ENCODE measurements at places on chromosomes 6 and 20. TPM values are rescaled to one million over a fixed set of nuclear protein-coding genes. Genes with fewer than 3 reads are reported as not detected.

SLC18B1 gene
- polyA plus RNA-seq = 13.9 TPM

LY6G5C gene
- polyA plus RNA-seq = 3.2 TPM

DNA sequence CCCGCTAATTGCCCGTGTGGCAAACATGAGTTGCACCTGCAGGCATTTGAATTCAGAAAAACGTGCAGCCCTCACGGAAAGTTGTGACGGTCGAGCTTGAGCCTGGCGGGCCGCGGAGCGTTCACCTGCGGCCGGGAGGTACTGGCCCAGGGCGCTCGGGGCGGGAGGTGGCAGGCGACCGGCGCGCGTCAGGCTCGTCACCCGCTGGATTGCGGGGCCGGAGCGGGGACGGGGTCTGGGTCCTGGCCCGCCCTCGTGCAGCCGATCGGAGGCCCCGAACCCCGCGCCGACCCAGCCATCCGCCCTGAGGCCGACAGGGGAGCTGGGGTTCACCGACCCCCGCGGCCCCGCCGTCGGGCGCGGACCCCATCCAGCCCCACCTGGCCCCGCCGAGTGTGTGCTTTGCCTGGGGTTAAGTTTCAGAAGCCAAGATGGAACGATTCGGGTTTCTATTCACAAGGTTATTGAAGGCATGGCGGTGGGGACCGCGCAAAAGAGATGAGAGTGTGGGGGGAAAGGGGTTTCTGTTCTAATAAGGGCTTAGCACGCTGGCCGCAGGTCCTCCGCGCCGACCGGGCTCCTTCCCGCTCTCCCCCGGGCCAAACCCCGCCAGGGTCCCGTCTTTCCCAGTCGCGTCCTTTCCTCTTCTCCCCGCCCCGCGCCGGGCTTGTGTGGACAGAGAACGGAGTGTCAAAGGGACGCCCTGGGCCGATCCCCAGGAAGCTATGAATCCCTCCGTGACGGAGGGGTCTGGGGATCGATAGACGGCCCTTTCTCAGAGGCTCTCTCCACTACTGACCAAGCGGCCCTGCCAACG, 1.6 kb upstream of the HEY2 start:
- no peaks in the 10 kb centered on the region for H3K36me3 ChIP-seq
- H3K4me1 ChIP-seq = no peaks in the 10 kb centered on the region
- no peaks in the 10 kb centered on the region for H3K27me3 ChIP-seq

- H3K4me3 ChIP-seq = no peak overlapping the region
- peaks cover 21% of the 10 kb centered on the region for H3K36me3 ChIP-seq
- no peaks in the 10 kb centered on the region for H3K4me1 ChIP-seq
- DNase-seq = peak; percentile 76
- H3K27me3 ChIP-seq = no peaks in the 10 kb centered on the region
- peak overlapping the region; percentile 74 for H3K27ac ChIP-seq
These were observed 13.9 kb downstream of the ZNF217 start for GRCh38 chr20:53579581-53580375.

- H3K4me1 ChIP-seq = no peaks in the 10 kb centered on the region
- no peak overlapping the region for H3K27ac ChIP-seq
- no peaks in the 10 kb centered on the region for H3K36me3 ChIP-seq
These were observed 720.7 kb upstream of the ADGRB3 start for GRCh38 chr6:67914419-67914818.

DNA sequence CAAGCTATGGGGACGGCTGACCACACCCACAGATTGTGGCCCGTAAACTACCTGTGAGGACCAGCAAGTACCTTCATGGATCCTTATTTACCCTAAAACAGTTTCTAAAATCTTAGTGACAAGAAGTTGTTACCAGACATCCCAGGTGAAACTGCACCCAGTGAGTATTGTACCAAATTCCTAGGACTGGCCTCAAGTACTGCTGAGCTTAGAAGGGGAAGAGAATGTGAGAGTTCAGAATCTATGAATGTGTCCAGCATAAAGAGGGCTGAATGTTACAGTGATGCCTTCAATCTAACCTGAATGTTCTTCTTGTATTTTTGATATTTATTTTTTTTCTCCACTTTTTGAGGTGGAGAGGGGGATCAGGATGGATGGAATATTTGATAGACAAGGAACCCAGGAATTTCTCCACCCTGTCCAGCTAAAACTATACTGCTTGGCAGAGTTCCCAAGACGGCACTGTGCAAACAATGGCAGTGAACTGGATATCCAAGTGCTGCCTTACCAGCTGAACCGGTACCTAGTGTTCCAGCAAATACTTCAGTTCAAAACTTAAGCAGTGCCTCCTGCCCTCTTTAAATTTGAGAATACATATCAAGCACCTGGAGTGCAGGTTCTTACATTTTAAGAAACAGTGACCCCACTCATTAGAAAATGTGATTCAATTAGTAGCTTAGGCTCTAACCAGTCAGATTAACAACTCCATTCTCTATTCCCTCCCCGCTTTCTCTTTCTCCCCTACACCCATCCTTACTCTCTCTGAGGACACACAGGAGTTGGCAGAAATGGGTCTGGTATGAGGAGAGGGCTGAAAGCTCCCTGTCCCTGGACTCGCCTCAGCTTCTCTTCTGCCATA, 427.3 kb upstream of the FLRT3 start:
- no peaks in the 10 kb centered on the region for H3K4me1 ChIP-seq
- H3K36me3 ChIP-seq = no peaks in the 10 kb centered on the region
- no peak overlapping the region for H3K27ac ChIP-seq
- H3K4me3 ChIP-seq = no peak overlapping the region
- no peak for DNase-seq
- no peaks in the 10 kb centered on the region for H3K27me3 ChIP-seq

GRCh38 chr20:38342713-38343310, 3.5 kb upstream of the LBP start:
- peak overlapping the region; percentile 25 for H3K4me3 ChIP-seq
- H3K4me1 ChIP-seq = peaks cover 4% of the 10 kb centered on the region
- peak overlapping the region; percentile 62 for H3K27ac ChIP-seq

- H3K27ac ChIP-seq = no peak overlapping the region
- no peak overlapping the region for H3K4me3 ChIP-seq
- DNase-seq = peak; percentile 9
- no peaks in the 10 kb centered on the region for H3K4me1 ChIP-seq
These were observed 242.2 kb downstream of the HIVEP2 start for GRCh38 chr6:142702501-142703460.

Measured in small intestine (tissue), 16 donors.